ENCODE measurements at places on chromosomes 2 and 18.

DNA sequence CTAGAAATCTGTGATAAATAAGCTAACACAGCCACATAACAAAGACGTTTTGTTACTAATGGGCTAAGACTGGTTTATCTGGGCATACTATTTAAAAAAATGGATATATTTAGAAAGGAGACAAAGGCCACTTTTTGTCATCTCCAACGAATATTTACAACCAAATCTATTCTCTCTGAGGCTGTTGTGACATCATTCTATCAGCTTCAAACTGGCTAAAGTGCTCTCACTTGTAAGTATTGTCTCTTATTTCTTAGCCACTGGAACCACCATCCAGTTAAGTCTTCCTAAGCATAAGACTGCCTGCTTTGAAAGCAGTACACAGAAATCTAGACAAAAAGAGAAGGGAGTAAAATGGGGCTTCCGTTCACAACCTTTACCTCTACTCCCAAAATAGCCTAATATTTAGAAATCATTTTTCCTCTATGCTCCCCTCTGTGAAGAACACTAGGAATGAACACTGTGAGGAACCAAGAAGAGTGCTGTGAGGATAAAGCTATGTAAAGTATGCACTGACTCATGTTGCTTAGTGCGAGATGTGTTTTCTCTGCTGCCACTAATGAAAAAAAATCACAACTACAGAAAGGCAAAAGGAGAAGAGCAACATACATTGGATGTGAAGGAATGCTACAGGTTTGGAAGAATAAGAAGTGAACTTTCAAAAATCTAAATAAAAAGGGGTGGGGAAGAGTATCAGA lies 264.1 kb downstream of the EXOC6B start:
- DNase-seq, result no peak

GRCh38 chr2:183605440-183605839 lies 481.2 kb downstream of the NUP35 start:
- no peak for DNase-seq

GRCh38 chr18:62521593-62521992 lies 1.2 kb upstream of the ZCCHC2 start:
- no peak for DNase-seq

DNA sequence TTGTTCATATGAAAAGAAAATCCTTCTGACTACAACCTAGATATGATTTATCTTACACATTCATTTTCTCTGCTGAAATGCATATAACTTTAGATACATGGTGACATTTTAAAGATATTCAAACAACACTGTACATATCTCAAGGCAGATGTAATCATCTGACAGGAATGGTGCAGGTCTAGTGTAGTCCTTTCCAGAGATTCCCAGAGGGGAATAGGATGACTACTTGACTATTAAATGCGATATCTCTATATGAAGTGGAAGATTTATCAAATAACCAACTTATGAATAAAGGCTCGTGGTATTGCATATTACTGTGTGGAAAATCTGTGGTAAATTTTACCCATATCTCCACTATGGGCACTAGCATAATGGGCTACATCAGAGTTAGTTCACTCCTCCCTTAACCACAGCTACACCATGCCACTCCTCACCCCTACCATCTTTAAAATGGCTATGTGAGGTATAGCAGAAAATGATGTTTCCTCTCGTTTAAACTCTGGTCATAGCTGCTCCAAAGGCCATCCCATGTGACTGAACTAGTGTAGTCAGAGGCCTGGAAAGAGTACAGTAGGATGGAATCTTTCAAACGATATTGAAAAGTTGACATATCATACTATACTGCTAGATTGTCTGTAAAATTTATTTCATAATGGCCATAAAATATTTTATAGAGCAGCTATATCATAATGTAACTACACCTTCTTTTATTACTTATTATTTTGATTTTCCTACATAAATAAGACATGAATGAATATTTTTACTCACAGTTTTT lies 9.1 kb upstream of the ITPRID2 start:
- DNase-seq, result no peak

GRCh38 chr2:56361844-56362243 lies 178.1 kb downstream of the CCDC85A start:
- DNase-seq, result no peak

GRCh38 chr2:164458792-164459191 lies 162.5 kb downstream of the GRB14 start:
- no peak for DNase-seq

GRCh38 chr2:239500574-239501550 lies 100.0 kb upstream of the HDAC4 start:
- DNase-seq, result peak; percentile 81

Data from inflammatory macrophage (primary cell).